Large intestine (tissue), 12 donors: ENCODE measurements at places on chromosomes 12 and 14. TPM values are rescaled to one million over a fixed set of nuclear protein-coding genes. Genes with fewer than 3 reads are reported as not detected.

DNA sequence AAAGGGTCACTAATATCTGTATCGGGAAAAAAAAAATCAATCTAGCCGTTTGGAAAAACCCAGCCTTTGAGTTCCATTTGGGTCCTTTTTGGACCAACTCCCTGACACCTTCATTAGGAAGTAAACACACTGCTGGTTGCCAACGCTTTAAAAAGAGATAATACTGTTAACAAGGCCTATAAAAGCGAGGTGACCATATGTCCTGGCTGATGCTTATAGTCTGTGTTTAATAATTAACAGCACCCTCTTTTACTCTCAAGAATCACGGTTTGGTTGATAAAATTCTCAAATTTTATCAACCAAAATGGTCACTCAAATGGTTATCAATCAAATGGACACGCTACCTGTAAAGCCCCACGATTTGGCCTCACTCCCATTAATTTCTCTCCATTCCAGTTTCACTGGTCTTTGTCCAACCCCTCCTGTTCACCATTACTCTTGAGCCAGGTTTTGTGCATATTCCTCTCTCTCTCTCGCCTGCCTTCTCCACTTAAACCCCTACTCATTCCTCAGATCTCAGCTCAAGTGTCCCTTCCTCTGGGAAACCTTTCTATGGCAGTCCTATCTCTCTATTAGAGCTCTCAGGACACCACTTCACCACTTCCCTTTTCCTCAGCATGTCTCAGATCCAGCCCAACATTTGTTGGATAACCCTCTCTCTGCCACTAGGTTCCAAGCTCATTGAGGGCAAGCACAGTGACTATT lies 9.5 kb downstream of the BTG1 start:
- DNase-seq: peak; percentile 71

The DLGAP5 gene
- 11.6 TPM for polyA plus RNA-seq

The PIWIL1 gene
- polyA plus RNA-seq: 0.19 TPM

The MDP1 gene
- 21.8 TPM for polyA plus RNA-seq
